NCI-H2029 treated with DMSO at 0.1 percent for 48 hours (cell line): ENCODE measurements at places on chromosomes 16 and 17.

- no peak for DNase-seq
Measured at GRCh38 chr17:50491505-50491904, 12.8 kb downstream of the RSAD1 start.

- DNase-seq, result no peak
Measured at GRCh38 chr16:10808850-10809249, 9.7 kb downstream of the TVP23A start.

DNA sequence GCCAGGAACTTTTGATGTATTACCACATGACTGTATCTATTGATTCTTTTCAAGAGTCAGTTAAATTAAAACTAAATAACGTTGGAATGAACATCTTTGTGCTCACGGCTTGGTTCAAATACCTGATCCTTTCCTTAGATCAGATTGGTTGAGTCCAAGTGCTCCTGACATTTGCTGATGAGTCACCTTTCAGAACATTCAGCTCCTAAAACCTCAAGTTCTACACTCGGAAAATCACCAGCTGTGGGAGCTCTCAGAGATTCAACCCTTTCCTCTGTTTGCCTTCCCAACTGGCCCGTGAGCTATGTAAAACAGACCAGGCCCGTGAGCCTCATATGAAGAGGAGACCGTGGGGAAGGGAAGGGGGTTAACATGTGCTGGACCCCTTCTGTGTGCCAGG lies 68.1 kb downstream of the RTN4RL1 start:
- DNase-seq, result no peak

- DNase-seq, result no peak
Measured at GRCh38 chr16:87295259-87295658, 21.9 kb downstream of the C16orf95 start.

- DNase-seq, result no peak
Measured at GRCh38 chr17:5786510-5786875, 202.2 kb upstream of the NLRP1 start.

DNA sequence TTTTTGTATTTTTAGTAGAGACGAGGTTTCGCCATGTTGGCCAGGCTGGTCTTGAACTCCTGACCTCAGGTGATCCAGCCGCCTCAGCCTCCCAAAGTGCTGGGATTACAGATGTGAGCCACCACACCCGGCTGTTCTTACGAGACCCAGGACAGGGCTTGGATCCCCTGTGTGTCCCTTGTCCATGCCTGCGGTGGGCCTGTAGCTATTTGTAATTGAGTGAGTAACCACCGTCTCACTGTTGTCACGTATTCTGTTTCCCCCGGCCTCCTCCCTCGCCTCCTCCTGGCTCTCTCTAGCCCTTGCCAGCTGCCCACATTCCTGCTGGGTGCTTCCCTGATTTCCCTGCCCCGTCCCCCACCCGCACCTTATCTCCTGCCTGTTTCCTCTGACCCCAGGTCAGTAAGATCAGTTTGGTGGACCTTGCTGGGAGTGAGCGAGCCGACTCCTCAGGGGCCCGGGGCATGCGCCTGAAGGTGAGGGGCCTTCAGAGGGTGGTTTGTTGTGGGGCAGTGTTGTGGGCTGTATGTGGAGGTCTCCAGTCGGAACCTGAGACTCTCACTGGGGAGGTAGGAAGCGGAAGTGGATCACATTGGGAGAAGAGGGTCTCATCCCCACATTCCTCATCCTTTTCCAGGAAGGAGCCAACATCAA lies 5.6 kb downstream of the KIF1C start:
- no peak for DNase-seq

- no peak for DNase-seq
Measured at GRCh38 chr16:86609115-86609514, 30.8 kb downstream of the FOXL1 start.

- no peak for DNase-seq
Measured at GRCh38 chr16:81902025-81902424, 109.2 kb downstream of the SDR42E1 start.

DNA sequence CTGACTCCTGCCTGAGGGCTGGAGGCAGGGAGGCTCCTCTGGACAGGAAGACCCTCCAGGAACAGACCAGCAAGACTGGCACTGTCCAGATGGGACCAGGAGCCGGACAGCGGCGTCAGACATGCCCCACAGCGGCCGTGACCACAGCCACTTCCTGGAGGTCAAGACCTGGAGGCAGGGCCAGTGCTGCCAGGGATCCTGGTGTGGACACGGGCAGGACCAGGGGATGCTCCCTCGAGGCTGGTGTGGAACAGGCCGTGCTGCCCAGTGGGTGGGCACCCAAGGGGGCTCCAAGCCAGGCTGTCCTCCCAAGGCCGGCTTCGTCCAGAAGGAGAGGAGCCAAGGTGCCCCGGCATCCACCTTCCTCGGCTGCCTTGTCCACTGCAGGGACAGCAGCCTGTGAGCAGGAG lies 4.5 kb upstream of the CCDC57 start:
- DNase-seq, result no peak

DNA sequence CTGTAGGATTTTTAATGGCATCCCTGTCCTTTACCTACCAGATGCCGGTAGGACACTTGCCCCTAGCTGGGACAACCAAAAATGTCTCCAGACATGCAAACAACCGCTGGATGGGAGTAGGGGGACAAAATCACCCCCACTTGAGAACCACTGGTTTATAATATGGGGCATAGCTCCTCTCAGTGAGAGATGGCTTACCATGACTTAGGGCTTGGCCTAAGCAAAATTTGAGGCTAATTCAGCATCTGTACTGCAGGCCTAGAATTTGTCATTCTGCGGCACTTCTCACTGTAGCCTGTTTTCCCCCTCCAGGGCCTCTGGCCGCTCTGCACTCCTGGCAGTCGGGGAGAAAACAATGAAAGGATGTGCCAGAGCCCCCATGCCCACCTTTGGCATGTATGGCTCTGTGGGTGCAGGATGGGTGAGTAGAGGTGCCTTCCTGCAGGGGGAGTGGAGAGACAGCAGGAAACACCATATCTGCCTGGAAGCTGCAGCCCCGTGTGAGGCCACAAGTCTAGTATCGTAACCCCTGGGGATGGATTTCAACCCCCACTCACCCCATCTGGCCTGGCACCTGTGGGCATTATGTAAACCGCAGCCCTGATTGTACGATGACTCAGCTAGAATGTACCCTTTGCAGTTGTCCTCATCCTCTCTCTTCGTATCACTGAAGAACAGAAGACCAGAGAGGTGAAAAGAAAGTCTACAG lies 268.1 kb downstream of the SOX9 start:
- DNase-seq, result no peak
